ENCODE measurements at places on chromosomes 6 and 20. TPM values are rescaled to one million over a fixed set of nuclear protein-coding genes. Genes with fewer than 3 reads are reported as not detected.

Gene SLC22A3
- total RNA-seq, result not detected

GRCh38 chr20:50932016-50932485 lies 814 bp upstream of the ADNP start:
- DNase-seq, result no peak

DNA sequence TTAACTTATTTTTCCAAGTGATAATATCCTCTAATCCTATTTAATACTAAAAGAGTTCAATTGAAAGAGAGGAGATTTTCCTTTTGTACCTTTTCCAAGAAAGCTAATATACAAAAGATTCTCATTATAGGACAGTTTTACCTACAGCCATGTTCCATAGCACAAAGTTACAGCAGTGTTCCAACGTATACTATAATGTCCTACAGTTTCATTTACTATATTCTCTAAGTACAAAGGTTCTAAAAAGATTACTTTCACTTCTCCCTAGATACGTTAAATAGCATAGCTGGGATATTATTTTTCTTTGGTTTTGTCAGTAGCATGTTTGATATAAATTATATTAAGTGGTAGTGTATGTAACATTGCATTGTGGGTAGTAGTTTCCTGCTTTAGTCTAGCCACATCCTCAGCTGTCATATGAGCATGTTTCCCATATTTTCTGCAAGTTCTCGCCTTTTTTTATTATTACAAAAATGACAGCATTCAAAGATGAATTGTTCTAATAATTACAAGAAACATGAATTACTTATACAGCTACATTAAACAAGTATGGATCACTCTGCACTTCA lies 4.4 kb upstream of the RUNX2 start:
- DNase-seq, result no peak

Gene DDRGK1
- total RNA-seq, result 33.5 TPM

GRCh38 chr6:166839569-166839968 lies 116.8 kb downstream of the RNASET2 start:
- DNase-seq, result no peak

Gene SCRT2
- not detected for total RNA-seq

GRCh38 chr6:138987080-138987642 lies 892 bp downstream of the REPS1 start:
- no peak for DNase-seq

GRCh38 chr20:10673176-10673841 lies 490 bp downstream of the JAG1 start:
- peak; percentile 39 for DNase-seq

DNA sequence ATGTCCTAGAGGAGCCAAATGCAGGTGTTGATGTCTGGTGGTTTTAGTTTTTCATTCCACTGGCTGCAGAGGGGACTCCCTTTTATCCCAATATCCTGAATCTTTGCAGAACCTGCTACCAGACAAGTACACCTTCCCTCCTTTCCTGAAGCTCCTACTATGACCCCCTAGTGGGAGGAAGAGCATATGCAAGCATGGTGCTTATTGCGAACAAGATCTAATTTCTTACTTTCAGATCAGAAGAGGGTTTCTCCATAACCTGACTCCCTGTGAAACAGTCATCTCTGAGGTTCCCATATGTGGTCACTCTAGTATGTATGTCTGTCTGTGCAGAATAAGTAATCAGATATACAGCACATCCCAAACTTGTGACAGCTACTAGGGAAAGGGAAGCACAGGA lies 277.2 kb downstream of the ARHGAP18 start:
- no peak for DNase-seq

GRCh38 chr6:143332153-143332845 lies 118.2 kb downstream of the ADAT2 start:
- DNase-seq, result no peak

Gene CNR1
- total RNA-seq, result 0.07 TPM

GRCh38 chr6:15026832-15027231 lies 219.0 kb upstream of the JARID2 start:
- peak; percentile 11 for DNase-seq

Gene OTOR
- total RNA-seq, result not detected

DNA sequence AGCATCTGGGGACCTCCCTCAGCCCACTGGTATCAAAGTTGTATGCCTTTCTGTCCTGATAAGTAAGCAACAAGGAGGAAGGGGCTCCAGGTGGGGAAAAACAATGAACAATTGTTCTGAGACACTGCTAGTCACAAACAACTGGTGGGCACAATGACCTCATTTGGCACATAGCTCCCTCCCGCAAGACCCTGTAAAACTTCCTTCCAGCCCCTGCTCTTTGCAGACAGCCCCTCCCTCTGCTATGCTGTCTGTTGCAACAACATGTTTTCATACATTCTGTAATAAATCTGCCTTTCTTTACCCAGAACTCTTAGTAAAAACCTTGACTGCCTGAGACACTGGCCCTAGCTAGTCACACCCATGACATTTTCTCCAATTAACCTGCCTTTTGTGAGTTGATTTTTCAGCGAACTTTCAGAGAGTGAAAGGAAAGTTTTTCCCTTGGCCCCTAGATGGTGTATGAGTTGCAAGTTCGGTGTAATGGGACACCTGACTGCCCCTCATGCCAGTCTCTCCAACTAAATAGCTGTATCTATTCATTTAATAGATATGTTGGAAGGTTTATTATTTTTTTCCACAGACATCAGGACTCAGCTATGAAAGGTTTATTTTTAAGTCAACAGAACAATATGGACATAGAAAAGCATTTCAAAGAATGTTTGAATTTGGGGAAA lies 142.3 kb upstream of the SLC22A16 start:
- DNase-seq, result no peak

DNA sequence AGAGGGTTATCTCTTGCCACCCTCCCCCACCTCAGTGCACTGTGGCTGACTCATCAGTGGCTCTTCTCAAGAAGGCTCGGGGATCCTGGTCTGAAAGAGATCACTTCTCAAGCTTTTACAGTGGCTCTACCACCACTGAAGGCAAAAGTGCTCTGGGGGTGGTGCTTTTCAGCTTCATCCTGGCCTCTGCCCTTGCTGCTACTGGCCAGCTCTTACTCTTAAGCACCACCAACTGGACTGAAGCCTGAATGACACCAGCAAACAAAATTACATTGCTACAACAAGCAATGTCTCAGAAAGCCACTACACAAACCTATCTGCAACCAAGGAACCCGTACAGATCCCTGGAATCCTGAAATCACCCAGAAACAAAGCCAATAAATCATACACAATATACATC lies 402.1 kb downstream of the EPHA7 start:
- no peak for DNase-seq

DNA sequence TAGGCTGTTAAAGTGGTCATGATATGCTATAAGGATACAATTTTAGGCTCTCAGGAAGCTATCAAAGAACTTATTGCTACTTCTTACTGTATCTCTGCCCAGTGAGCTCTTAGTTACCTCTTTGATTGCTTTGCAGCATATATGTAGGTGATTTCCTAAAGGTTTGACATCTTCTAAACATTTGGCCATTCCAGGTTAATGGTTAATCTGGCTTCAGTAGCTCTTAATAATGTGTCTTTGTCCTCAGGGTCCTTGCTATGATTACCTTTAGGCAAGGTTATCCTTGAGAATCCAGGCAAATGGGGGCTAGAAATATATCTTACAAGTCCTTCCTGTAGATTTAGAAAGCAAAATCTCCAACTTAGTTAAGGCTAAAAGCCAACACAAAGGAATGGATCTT lies 575.4 kb downstream of the TFAP2B start:
- DNase-seq, result no peak

Gene LY6G6C
- total RNA-seq, result not detected

- no peak for DNase-seq
Measured at GRCh38 chr6:27187231-27188060, 60.1 kb upstream of the PRSS16 start.

Gene SRF
- total RNA-seq, result 20.9 TPM

DNA sequence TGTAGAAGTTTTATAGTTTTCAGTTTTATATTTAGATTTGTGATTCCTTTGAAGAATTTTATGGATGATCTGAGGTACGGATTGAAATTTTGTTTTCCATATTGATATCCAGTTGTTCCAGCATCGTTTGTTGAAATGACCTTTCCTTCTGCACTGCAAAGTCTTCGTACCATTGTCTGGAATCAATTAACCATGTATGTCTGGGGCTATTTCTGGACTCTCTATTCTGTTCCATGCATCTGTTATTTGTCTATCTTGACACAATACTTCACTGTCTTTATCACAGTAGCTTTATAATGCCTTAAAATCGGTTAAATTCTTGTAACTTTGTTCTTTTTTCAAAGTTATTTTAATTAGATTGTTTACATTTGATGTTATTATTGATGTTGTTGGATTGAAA lies 154.9 kb downstream of the FARS2 start:
- DNase-seq, result no peak

DNA sequence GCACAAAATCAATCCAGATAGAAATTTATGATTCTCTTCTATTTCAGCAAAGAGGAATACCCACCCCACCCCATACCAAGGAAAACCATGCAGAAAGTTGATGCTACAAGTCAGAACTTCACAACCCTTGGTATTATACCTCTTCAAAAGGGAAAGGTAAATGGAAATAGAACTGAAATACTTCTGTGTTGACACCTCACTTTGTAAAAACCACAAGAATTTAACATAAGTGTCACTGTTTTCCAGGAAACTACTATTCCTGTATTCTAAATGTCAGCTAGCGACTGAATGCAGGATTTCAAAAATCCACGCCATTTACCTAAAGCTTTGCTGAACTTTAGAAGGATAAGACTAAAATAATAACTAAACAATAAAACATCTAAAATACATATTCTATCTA lies 3.6 kb downstream of the CPNE1 start:
- DNase-seq, result no peak

Gene HLA-DRB5
- total RNA-seq, result not detected

Gene THBD
- total RNA-seq, result 1.4 TPM

Gene FYN
- total RNA-seq, result 69.0 TPM

DNA sequence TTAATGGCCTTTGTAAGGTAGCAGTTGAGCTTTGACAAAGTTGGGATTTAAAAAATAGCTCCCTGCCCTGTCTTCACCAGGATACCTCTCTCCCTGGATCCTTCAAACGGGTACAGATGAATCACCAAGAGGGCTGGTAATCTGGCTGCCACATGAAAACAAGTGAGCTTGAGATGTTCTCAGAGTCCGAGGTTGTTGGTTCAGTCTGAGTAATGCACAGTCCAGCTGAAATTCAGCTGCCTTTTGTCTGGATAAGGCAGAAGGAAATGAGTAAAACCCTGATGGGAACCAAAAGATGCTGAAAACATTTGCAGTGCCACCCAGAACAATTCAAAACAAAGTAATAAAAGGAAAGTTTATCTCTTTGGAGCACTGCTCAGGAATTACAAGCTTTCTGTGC lies 86.8 kb downstream of the GJA1 start:
- DNase-seq, result peak; percentile 83

GRCh38 chr20:16707674-16708073 lies 22.2 kb upstream of the SNRPB2 start:
- DNase-seq, result no peak

GRCh38 chr6:56758553-56758952 lies 115.9 kb upstream of the DST start:
- DNase-seq, result no peak
